Mucosa of gallbladder (tissue), 1 donor: ENCODE measurements at places on chromosomes 11 and 22. TPM values are rescaled to one million over a fixed set of nuclear protein-coding genes. Genes with fewer than 3 reads are reported as not detected.
A peak's percentile ranks its signal among the peaks of the same experiment; 100 is the strongest.

The C11orf42 gene
- not detected for total RNA-seq

The VSIG2 gene
- 24.3 TPM for total RNA-seq

DNA sequence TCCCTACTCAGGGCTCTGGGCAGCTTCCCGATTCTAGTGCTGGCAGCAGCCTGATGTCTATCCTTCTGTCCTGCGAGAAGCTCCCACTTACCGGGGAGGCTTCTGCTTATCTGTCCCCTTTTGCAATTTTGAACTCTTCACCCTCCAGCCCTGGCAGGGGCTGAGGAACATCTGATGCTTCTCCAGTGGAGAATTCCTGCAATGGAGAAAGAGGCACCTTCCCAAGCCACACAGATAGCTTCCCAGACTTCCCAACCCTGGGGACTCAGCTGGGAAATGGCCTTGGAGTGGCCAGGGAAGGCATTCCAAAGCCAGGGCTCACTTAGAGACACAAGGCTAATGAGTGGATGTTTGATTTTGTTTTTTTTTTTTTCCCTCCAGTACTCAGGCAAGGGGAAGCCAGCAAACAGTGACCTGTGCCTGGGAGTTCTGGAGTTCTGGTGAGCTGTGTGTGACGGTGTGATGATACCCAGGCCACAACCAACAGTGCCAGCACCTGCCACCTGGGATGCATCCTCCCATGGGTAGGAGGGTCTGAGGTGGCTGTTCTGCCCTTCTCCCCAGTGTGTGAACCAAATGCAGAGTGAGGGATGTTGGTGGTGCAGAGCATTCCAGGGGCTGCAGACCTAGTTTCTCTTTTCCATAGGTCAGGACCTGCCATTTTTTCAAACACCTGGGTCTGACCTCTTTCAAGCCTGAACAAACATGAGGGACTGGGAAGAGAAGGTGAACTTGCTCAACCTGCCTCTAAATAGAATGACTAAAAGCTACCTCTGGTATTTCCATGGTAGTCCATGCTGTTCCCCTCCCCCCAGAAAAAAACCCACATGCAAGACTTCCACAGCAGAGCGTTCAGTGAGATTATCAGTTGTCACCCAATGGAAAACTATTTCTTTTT, 95.1 kb downstream of the CCDC81 start:
- DNase-seq: no peak

The CCDC116 gene
- total RNA-seq: 0.37 TPM

- DNase-seq: no peak
Measured at GRCh38 chr11:12134236-12134585, 23.8 kb downstream of the MICAL2 start.

DNA sequence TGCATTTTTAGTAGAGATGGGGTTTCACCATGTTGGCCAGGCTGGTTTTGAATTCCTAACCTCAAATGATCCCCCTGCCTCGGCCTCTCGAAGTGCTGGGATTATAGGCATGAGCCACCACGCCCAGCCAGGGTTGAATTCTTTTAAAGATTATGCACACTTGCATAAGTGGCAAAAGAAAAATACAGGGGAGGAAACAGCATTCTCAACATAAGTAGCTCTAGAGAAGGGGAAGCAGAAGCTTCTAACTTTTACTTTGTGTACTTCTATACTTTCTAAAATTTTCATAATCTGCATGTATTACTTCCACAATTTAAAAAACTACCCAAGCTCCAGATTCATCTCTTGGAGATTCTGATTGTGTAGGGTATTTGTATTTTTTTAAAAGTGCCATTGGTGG, 108.0 kb downstream of the SLC1A2 start:
- no peak for DNase-seq

The OR8D4 gene
- not detected for total RNA-seq

- DNase-seq: no peak
Measured at GRCh38 chr11:108223348-108224149, 682 bp downstream of the ATM start.

GRCh38 chr22:45817745-45818423, 146.2 kb downstream of the ATXN10 start:
- no peak for DNase-seq

DNA sequence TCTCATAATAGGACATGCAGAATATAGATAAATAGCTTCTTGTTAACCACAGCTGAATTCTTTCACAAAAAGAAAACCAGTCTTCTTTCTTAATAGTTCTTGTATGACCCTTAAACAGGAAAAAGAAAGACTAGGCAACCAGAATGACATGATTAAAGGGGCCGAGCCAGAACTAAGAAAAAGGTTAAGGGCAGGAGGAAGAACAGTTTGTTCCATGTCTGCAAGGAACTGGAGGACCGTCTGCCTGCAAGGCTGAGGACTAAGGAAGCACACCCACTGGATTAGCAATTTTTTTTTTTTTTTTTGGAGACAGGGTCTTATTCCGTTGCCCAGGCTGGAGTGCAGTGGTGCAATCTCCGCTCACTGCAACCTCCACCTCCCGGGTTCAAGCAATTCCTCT, 26.0 kb upstream of the TMPRSS5 start:
- no peak for DNase-seq

- peak; percentile 84 for DNase-seq
Measured at GRCh38 chr22:28829358-28830181, 29.2 kb upstream of the XBP1 start.

DNA sequence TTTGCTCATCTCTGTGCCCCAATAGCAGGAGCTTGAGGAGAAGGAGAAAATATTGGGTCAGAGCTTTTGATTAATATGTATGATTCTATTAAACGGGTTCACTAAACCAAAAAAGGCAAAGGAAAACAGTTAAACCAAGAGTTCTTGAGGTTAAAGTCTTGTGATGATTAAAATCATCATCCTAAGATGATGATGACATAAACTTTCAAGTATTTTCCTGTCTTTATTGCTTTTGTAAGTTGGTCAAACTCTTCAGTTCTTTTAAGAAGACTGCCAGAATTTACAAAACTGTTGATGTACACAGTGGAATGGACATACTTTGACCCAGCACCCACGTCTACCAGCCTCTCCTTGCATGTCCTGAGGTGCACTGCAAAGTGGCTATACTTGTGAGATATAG, 41.0 kb downstream of the FDX1 start:
- no peak for DNase-seq

The MN1 gene
- 17.7 TPM for total RNA-seq

DNA sequence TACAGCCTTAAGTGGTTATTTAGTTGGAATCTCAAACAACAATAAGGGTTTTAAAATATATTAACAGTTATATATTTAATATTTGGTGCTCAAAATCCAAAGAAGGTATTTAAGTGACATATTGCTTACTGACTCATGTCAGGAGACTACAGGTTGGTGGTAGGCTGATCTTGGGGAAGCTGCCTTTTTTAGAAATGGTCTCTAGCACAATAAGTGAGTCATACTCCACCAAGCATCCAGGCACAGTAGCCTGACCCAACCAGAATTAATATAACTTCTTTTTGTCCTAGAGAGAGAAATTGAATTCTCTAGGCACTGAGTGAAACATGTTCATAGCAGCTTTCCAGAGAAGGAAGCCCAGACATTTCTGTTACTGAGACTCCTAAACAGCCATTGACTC, 868.5 kb upstream of the TENM4 start:
- DNase-seq: no peak

DNA sequence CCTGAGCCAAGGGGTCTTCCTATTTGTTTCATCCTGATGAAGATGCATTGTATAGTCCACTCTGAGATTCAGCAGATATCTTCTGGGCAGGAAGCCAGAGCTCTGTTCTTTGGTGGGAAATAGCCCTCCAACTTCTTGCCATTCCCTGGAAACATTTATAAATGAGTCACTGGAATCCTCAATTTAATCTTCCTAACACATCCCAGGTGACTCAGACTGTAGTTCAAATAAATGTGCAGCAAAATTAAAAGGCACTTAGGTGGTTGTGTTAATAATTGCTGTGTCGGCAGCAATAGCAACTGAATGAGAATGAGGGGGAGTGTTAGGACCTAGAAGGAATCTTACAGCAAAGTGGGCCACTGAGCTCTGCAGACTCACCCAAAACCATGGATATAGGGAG, 108.6 kb downstream of the INSC start:
- no peak for DNase-seq

GRCh38 chr11:43567396-43567975, 113.1 kb upstream of the HSD17B12 start:
- no peak for DNase-seq

DNA sequence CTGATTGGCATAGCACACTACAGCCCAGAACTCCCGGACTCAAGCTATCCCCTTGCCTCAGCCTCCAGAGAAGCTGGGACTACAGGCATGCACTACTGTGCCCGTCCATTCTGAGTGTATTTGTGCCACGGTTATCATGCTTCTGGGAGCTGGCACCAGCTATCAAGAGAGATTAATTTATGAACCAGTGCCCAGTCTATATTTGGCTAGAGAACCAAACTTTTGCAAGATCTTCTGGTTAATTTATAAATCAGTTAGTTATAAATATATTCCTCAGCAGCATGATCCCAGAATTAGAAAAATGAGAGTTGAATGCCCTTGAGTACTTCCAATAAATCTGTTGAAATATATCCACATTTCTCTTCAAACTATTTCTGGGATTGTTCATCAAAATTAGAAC, 67.5 kb upstream of the OR5AN1 start:
- no peak for DNase-seq

GRCh38 chr11:74282421-74282820, 29.0 kb downstream of the P4HA3 start:
- no peak for DNase-seq

- DNase-seq: no peak
Measured at GRCh38 chr11:78990261-78990660, 415.6 kb upstream of the NARS2 start.

- no peak for DNase-seq
Measured at GRCh38 chr11:92897487-92897886, 72.0 kb upstream of the MTNR1B start.

GRCh38 chr11:121367001-121367843, 74.7 kb downstream of the SC5D start:
- no peak for DNase-seq

The C11orf97 gene
- total RNA-seq: not detected

The GP1BB gene
- 5.4 TPM for total RNA-seq

GRCh38 chr11:46105926-46106325, 15.3 kb downstream of the PHF21A start:
- no peak for DNase-seq

- no peak for DNase-seq
Measured at GRCh38 chr22:37018815-37019308, 385 bp downstream of the TST start.
